ENCODE measurements at places on chromosomes 13 and 19. TPM values are rescaled to one million over a fixed set of nuclear protein-coding genes. Genes with fewer than 3 reads are reported as not detected.

Gene USHBP1
- polyA plus RNA-seq: not detected

Gene PIAS4
- 12.1 TPM for polyA plus RNA-seq

Gene ANKRD24
- 1.4 TPM for polyA plus RNA-seq

Gene MIR17HG
- 0.91 TPM for polyA plus RNA-seq

Gene SIGLEC12
- not detected for polyA plus RNA-seq

Gene SBNO2
- polyA plus RNA-seq: 0.96 TPM

Gene OR10H1
- polyA plus RNA-seq: not detected

Gene C19orf33
- polyA plus RNA-seq: not detected

Gene COMP
- 0.36 TPM for polyA plus RNA-seq

Gene EVI5L
- 0.63 TPM for polyA plus RNA-seq

DNA sequence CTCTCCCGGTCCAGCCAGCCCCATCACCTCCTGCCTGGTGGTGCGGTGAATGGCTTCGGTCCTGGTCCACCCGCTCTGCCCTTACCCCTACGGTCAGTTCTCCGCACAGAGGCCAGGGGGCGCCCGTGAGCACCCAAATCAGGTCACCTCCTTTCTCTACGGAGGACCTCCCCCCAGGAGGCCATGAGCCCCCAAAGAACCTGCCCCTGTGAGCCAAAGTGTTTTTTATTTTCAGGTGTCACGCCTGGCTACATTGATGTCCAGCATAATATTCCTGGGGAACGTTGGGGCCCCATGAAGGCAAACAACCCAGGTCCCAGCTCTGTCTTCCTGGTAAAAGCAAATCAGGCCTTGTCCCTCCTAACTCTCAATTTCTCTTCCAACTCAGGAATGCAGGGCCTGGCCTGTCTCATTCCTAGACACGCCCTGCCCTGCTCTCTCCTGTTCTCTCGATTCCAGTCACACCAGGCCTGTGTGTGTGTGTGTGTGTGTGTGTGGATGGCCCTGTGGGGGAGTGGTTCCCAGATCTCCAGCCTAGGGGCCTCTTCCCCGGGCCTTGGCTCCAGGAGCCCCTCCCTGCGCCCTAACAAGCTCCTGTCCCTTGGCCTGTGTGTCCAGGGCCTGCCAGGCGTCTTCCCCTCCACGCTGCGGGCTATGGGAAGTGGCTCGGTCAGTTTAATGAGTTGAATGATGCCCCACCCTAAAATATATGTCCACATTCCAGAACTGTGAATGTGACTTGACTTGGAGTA, 9.7 kb upstream of the GIPC1 start:
- DNase-seq: peak; percentile 54

DNA sequence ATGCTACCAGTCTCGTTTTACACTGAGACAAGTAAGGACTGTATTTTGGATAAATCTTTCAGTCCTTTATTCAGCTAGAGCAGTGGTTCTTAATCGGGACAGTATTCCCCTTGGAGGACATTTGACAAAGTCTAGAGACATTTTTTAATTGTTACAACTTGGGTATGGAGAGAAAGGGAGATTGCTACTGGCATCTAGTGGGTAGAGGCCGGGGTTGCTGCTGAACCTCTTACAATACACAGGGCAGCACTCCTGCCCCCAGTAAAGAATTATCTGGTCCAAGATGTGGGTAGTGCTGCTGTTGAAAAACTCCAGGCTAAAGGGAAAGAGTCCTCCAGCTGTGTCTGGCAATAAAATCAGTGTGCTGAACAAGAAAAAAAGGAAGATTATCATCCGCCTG, 334.8 kb downstream of the SLC7A1 start:
- no peak for DNase-seq

- no peak for DNase-seq
Observed at GRCh38 chr13:76049376-76049746, 413.2 kb downstream of the LMO7 start.

GRCh38 chr19:3005345-3005744, 23.7 kb downstream of the TLE2 start:
- DNase-seq: no peak

DNA sequence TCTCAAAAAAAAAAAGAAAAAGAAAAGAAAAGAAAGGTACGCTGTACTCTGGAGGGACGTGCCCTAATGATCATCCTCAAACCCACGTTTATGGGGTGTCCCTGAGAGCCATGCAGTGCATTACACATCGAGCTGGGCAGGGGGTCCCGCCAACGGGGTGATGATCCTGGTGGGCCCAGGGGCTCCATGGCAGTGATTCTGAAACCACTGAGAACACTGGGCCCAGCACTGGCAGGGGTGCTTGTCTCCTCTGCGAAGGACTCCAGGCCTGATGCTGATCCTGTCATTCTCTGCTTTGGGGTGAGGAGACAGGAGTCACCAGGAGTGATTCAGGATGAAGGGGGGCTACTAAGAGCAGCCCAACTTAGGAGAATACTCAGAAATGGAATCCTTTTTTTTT, 18.7 kb downstream of the MOB3A start:
- no peak for DNase-seq

- no peak for DNase-seq
Observed at GRCh38 chr19:30023330-30023729, 81.3 kb downstream of the URI1 start.

GRCh38 chr13:111327730-111328573, 7.5 kb downstream of the TEX29 start:
- no peak for DNase-seq

- DNase-seq: no peak
Observed at GRCh38 chr13:32859707-32860292, 156.4 kb upstream of the KL start.

- no peak for DNase-seq
Observed at GRCh38 chr13:27481766-27482165, 31.4 kb upstream of the MTIF3 start.

DNA sequence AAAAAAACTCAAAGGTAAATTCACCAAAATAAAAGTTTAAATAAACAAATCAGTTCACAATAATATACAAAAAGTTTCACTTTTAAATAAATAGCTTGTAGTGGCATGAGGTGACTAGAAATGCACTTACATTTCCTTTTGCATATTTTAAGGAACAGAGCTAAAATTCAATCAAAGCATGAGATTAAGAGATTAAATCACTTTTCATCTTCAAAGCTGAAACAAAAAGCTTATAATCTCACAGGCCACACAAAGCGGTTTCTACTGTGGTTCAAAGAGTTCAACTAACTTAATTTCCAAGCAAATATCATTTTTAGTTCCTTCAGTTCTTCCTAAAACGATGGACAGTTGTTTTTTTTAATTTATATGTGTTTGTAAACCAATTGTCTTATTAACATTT, 38.9 kb downstream of the TSC22D1 start:
- DNase-seq: no peak

GRCh38 chr13:96652506-96652905, 341.8 kb downstream of the OXGR1 start:
- DNase-seq: no peak

GRCh38 chr19:34788074-34788473, 15.1 kb upstream of the ZNF599 start:
- DNase-seq: no peak

DNA sequence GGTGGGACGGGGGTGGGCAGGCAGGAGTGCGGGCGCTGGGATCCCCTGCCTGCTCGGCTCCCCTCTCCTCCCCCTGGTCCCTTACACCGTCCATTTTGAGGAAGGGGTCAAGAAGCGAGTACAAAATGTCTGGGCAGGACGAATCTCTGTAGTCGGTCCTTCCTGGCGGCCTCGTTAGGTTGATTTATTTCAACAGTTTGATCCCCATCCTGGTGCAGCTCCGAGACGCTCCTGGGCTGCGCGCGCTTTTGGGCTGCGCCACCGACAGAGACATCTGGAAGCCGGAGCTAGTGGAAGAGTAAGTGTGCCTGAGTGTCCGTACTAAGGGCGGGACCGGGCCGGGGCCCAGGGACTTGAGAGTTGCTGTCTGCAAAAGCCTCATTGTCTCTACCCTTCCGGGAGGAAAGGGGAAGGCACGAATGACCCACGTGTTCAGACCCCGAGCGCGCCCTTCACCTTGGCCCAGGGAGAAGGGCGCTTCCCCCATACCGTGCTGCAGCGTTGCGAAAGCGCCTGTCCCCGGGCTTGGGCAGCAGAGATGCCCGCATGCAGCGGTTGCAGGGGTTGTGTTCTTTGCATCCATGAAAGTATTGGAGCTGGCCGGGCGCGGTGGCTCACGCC, 1.8 kb downstream of the ZNF114 start:
- peak; percentile 19 for DNase-seq

DNA sequence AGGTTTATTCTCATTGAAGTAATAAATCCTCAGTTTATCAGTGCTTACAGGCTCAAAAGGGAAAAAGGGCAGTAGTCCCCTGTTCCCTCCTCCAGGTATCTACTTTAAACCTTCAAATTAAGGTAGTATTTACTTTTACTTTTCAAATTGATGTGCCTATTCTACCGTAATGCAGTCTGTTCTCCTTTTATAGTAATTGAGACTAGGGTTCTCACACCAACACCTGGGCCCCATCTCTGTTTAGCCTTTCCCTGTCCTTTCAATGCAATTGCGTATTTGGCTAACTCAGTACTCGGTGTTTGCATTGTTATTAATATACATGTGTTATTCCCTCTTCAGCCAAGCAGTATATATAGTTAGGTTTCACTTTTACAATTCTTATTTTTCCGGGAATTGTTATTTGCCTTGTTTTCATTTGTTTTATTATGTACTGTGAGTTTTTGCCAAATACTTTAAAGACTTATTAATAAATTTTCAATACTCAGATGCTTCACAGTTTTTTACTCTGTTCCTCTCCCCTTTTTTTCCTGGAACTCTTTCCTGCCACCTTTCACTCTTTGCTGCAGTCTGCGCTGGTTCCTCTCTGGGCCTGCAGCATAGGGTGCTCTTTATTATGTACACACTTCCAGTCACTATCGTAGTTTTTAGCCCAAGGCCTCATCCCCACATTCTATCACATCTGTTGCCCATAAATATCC, 30.3 kb downstream of the USPL1 start:
- DNase-seq: no peak

DNA sequence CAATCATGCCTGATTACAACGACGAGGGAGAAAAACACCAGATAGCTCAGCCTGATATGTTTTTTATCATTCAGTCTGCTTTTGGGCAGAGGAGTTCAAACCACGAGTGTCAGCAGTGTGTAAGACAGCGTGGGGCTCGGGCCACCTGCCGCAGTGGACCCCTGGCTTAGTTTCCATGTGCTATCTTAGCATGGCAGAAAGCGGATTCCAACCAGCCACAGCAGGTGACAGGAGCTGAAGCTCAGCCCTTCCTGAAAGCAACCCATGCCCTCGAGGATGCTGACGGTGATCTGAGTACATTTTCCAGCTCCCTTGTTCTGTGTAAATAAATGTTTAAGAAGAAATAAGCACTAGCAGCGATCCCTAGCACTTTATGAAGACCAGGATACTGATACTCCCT, 32.2 kb upstream of the MBNL2 start:
- DNase-seq: no peak

DNA sequence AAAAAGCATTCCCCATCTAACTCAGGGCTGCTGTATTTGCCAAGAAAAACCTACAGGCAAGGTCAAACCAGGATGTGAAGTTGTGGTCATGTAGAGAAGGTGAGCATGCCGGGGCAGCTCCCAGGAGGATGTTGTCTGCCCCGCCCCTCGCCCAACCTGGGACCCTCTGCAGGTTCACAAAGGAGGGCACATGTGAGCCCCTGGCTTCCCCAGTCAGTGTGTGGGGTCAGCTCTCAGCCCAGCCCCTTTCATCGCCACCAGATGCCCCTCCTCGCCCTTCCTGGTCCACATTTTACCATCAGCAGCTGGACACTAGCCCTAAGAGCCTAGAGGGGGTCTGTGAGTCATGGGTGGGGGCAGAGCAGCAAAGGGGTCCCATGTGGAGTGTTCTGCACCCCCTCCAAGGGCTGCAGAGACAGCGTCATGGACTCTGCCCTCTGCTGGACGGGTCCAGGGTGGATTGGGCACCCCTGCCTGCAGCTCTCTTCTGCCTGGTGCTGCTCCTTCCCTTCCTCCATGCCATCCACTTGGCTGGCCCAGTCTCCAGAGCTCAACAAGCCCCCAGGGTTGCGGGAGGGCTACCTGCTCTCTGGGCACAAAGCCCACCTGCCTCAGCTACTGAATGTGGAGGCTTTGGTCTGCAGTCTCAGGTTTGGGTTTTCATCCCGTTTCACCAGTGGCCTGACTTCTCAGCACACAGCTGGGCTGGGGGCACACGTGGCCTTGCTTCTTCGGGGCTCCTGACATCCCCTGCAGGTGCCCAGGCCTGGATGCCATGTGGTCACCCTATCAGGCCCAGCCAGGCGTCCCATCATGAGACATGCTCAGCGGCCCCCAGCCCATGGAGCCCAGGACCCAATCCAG, 3.7 kb downstream of the PLEKHF1 start:
- DNase-seq: no peak

GRCh38 chr13:24624801-24625231, 55.4 kb upstream of the ATP12A start:
- DNase-seq: no peak

GRCh38 chr13:19158006-19158405, 23.6 kb downstream of the TUBA3C start:
- no peak for DNase-seq

- DNase-seq: no peak
Observed at GRCh38 chr13:26307701-26308100, 53.8 kb downstream of the CDK8 start.

DNA sequence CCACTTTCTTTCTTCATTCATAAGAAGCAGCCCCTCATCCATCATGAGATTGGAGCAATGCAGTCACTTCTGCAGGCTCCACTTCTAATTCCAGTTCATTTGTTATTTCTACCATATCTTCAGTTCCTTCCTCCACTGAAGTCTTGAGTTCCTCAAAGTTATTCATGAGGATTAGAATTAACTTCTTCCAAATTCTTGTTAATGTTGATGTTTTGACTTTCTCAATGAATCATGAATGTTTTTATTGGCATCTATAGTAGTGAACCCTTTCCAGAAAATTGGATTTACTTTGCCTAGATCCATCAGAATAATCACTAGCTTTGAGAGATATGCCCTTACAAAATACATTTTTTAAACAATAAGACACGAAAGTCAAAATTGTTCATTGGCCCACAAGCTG, 2567.7 kb upstream of the PCDH20 start:
- DNase-seq: no peak

DNA sequence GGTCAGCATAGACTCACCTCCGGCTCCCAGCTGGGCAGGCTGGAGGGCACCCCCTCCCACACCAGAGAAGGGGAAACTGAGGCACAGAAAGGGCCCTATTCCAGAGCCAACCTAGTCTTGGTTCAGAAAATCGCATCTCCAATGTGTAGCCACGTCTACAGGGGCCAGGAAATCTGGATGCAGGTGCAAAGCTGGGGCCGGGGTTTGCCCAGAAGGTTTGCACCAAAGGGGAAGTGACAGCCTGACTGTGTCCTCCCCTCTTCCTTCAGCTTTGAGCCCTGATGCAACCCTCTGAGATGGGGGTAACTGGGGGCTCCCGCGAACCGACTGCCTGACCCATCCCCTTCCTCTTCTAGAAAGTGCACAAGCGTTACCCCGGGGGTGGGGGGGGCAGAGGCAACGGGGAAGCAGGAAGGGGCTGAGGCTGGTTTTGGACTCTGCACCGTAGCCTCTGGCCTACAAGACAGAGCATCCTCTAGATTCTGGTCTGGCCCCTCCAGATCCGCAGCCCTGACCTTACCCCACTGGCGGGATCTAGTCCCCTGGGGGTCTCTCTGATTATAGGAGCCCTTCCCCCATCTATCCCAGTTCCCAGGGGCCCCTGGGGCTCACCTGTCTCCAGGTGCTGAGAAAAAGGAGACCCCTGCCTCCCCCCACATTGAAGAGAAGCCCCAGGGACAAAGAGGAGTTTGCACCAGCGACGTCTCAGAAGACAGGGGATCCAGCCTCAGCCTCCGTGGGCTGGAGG, 1.1 kb upstream of the ONECUT3 start:
- no peak for DNase-seq
